ENCODE measurements at places on chromosomes 5 and 9.

DNA sequence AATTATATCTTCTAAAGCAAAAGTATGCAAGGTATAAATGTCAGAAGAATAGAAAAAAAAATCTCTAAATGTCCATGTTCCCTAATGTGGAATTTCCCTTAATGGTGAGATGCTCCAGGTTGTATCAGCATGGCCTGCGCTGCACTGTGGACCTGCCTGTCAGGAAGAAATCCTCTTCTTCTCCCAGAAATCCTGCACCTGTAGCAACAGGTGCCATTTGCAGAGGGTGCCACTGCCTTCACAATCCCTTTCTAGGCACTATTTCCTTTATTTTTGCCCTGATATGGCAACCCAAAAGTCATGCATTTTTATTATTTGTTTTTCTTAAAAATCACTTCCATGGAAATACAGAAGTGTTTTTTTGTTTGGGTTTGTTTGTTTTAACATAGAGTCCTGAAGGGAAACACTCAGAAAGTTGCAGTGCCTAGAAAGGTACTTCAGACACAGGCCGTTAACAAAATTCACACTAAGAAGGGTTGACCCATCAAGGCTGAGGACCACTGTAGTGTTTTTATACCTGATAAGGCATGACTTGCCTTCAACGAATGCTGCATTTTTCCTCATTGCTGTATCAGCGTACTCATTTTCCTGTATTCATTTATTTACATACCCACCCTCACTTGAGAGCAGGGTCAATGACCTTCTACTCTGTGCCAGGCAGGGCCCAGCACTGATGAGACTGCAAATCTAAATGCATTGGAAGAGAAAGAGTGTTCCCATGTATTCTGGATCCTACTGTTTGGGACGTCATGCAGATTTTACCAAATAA is 177.8 kb downstream of the SNX18 start:
- no peak for DNase-seq

GRCh38 chr5:15959370-15960164 is 220.0 kb downstream of the MARCHF11 start:
- no peak for DNase-seq

GRCh38 chr9:33223696-33224095 is 16.3 kb upstream of the SPINK4 start:
- DNase-seq, result no peak

DNA sequence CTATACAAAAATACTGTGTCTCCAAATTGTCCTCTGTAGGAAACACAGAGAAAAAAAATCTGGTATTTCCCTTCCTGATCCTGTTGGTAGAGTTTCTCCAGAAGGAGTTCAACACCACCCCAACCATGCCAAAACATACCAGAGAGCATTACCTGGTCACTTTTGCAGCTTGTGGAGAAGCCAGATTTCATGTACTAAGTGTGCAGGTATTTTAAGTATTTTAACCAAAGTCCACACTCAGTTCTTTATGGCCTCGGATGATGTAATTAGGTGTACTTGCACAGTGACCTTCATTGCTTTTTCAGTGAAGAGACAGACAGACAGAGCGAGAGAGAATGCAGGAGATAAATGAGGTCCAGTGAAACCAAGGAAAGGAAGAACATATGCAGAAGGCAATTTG is 2046.8 kb upstream of the CDH9 start:
- DNase-seq, result no peak

- peak; percentile 4 for DNase-seq
Observed at GRCh38 chr5:40277161-40277906, 402.4 kb upstream of the PTGER4 start.

DNA sequence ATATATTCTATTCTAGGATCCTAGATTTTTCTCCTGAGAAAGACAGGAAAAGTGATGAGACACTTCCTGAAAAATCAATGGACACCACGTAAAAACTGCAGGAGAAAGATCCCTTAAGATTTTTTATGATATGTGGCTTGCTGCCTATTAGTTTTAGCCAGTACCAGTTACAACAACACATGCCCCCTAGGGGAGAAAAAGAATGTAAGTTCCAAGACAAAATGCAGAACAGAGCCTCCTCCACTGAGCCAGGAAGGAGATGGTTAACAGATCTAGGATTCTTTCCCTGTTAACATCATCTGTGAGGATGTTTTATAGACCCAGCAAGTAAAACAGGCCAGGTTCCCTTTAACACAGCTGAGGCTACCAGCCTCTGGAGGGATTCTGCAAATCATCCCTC is 574.7 kb downstream of the TLE4 start:
- no peak for DNase-seq

DNA sequence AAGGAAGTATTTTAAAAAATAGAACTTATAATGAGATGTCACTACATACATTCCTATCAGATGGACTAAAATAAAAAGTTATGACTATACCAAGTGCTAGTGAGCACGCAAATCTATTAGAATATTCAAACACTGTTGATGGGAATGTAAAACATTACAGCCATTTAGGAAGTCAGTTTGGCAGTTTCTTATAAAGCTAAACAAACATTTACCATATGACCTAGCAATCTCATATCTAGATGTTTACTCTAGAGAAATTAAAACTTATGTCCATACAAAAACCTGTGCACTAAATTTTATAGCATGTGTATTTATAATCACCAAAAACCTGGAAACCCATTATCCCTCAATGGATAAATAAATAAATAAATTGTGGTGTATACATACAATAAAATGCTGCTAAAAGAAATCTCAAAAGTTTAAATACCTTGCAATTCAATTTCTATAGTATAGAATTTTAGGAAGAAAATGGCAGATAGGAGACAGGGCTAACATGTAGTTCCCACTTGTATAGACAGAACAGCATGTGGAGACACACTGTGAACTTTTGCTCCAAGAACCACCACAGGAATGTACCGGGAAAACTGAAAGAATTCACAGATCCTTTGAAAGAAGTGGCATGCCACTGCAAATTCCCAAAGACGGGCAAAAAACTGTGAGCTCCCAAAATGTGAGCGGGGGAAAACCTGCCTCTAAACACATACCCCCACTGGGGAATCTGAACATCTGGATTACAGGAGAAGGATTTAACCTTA is 174.6 kb upstream of the SPEF2 start:
- no peak for DNase-seq

DNA sequence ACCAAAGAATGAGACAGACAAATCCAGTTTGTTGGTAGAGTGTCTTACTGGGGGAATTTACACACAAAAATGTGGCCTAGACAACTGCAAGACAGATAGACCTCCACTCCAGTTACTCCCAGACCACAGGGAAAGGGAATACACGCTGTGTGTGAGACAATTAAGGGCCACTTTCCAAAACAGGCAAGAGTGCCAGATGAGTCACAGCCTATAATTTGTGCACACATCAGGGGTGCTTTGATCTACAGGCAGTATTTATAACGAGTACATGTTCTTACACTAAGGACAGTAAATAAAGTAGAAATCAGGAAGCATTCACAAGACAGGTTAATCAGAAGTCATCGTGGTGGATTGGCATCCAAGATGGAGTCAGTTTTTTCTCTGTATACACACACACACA is 114.8 kb downstream of the ZNF622 start:
- no peak for DNase-seq

GRCh38 chr9:89444274-89444673 is 53.6 kb downstream of the SEMA4D start:
- DNase-seq, result no peak

DNA sequence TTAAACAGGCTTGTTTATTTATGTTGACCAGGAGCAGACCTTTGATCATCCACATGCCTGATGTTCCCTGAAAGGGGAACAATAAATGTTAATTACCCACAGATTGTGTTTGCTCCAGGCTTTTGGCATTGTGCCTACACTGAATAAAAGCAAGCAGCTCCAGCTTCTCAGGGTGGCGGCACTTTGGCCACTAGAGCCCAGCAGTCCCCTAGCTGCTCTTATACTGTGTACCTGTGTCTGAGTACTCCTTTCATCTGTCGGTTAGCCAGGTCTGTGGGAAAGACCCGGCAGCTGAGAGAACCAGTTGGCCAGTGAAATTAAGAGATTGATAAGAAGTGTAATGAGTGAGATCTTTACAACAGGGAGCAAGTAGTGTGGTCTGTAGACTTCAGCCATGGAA is 254.8 kb upstream of the FTMT start:
- DNase-seq, result no peak

DNA sequence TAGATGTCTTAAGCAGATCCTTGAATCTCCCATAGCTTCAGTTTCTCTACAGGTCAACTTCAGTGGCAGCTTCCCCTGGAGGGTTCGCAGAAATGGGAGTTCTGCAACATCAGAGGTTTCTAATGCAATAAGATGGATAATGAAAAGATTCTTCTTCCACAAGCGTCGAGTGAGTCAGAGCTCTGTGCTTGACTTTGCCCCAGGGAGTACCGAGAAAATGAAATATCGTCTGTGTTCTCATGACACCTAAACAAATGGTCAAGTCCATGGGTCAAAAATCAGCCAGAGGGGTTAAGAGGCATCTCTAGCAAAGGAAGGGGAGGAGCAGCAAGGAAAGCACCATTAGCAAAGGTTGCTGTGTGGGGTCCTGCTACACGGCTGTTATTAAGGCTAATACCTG is 3.2 kb upstream of the ADRA1B start:
- no peak for DNase-seq

DNA sequence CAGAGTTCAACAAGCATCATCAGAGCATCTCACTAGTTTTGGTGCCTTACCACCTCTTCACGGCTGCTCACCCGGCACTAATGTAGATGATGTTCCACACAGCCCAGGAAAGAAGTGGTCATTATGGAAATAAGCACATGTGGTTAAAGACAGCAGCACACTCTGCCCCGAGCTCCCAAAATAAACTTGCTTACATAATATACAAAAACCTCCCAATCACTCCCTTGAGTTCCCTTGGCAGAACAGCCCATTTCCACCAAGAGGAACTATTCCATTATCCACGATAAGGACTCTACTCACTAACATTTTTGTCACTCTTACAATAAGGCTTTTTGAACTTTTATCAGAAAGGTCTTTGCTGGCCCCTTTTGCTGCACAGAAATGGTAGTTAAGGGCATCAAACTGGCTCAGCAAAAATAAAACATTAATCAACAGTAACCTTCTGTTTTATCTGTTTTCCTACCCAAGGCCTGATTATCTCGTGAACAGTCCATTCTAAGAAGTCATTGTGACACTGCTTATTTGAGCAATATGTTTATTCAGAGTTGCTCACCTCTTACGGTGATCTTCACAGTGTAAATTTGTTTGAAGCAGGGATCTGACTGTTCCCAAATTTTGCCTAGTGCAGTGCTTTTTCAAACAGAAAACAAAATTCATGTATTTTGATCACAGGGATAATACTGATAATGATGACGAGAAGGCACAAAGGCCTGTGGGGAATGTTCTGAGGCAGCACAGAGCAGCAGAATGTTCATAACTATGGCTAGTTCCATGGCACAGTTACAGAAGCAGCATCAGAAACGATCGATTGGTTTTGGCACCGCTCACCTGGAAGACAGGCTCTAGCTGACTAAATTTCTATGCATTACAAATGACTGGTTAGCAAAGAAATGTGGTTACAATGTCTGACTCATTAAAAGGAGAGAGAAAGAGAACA is 399.8 kb upstream of the PIK3R1 start:
- no peak for DNase-seq

DNA sequence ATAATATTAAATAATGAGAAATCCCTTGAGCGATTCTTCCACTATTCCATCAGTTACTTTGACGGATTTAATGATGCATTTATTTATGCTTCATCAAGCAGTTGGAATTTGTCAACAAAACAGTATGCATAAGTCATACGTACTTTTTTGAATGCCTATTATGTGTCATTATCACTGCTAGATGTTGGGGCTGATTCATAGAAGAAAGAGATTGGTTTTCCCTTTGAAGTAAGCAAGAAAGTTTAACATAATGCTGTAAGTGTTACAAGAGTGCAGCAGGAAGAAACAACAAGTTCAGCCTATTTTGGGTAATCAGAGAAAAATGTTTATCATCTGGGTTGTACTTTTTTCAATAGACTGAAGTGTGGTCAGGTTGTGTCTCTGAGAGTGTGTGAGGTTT is 121.2 kb upstream of the RANBP3L start:
- DNase-seq, result no peak

All from stimulated activated CD8-positive, alpha-beta memory T cell treated with anti-CD3 and anti-CD28 coated beads, Interleukin-2, amount 100 ng/mL, for 48 hours (primary cell).